ENCODE measurements at places on chromosomes 7 and 10.

- no peak for DNase-seq
These were observed 179.8 kb downstream of the CXCL12 start for GRCh38 chr10:44205067-44205466.

DNA sequence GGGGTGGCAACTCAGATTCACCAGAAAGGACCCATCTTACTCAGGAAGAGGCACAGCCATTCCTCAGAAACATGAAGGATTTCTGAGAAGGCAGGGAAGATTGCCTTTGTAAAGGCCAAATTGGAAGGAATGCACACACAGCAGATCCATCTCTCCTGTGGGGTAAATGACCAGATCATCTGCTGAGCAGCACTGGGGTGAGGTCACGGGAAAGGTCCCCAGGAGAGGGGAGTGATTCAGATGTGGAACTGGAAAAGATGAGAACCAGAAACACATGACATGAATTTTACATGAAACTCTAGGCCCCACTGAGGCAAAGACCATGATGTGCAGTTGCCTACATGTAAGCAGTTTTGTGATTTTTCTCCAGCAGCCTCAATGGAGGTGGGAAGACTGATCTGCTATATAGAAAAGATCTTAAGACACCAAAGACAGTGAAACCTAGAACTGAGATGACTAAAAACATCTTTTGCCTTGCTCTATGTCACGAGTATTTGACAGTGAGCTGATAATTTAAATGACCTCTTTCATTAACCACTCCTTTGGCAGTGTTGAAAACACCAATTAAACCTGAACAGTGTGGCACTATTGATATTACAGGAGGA, 91.6 kb downstream of the AMPH start:
- no peak for DNase-seq

DNA sequence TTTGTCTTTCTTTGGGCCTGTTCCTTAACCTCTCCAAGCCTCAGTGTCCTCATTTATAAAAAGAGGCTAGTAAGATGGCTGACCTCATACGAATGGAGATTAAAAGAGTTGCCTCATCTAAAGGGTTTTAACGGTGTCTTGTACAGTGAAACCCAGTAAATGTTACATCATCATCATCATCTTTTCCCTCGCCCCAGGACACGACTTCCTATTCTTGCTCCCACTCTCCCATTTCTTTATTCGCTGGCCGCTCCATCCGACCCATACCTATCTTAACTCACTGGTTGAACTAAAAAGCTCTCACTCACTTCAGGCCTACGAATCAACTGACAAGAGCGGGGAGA, 554 bp downstream of the FRA10AC1 start:
- DNase-seq, result no peak

GRCh38 chr7:2287745-2288144, 26.5 kb downstream of the SNX8 start:
- no peak for DNase-seq

GRCh38 chr10:60444494-60445064, 54.9 kb upstream of the ANK3 start:
- no peak for DNase-seq

GRCh38 chr10:132468216-132468615, 69.4 kb upstream of the INPP5A start:
- DNase-seq, result no peak

Measured in aorta (tissue), 5 donors.